Fibroblast of mammary gland (primary cell): ENCODE measurements at places on chromosomes 4 and X.
A peak's percentile ranks its signal among the peaks of the same experiment; 100 is the strongest.

GRCh38 chr4:38684951-38685844 is 21.2 kb downstream of the KLF3 start:
- DNase-seq = no peak

- no peak for DNase-seq
Measured at GRCh38 chr4:75036046-75036830, 103.3 kb downstream of the PARM1 start.

- DNase-seq = no peak
Measured at GRCh38 chr4:110493520-110493919, 17.6 kb downstream of the ENPEP start.

- DNase-seq = no peak
Measured at GRCh38 chr4:2688697-2689096, 67.4 kb downstream of the TNIP2 start.

DNA sequence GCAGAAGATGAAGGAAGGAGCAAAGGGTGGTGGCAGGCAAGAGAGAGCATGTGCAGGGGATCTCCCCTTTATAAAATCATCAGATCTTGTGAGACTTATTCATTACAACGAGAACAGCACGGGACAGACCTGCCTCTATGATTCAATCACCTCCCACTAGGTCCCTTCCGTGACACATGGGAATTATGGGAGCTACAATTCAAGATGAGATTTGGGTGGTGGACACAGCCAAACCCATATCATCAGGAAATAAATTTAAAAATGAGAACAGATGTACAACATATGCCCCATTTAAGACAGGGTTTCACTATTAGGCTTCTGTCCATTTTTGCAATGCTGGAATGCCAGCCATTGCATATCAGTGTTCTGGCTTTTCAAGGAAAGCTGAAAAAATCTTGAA is 346.7 kb upstream of the SLIT2 start:
- DNase-seq = peak; percentile 21

GRCh38 chr4:184190711-184191110 is 27.0 kb downstream of the ENPP6 start:
- DNase-seq = no peak

DNA sequence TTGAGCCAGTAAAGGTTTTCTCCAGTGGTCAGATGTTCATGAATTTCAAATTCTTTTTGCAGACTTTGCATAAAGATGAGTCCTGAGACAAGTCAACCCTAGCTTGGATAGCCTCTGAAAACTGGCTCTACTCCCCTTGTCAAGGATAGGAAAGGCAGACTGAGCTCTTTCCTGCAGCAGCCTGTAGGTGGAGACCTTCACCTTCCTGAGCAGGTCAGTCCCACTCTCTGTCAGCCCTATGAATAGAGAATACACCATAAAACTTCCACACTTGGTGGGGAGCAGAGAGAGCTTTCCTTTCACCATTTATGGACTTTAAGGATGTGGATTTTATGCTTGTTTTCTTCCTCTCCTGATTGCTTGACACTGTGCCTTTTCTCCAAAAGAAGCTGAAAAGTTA is 41.9 kb downstream of the PCDH19 start:
- DNase-seq = peak; percentile 6

GRCh38 chr4:186554914-186555827 is at the start of gene MTNR1A:
Gene MTNR1A, minus strand, starts transcription at chr4:186555567. Its CDS starts 202 bp downstream, at chr4:186555365.
- DNase-seq = no peak

DNA sequence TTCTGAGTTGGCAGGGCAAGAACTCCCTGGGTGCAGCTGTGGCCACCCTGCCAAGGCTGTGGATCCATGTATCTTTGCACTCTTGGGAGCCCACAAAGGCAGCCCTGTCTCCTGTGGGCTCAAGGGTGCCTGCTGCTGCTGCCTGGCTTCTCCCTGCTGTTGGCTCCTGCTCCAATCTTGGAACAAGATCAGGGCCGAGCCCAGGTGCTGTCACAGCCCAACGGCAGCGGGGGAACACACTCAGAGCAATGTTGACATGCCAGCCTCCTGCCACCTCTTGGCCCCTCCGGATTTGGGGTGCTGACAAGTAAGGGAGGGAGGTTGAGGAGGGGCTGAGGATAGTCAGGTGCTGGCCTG is 57.9 kb downstream of the COX18 start:
- DNase-seq = no peak

- DNase-seq = no peak
Measured at GRCh38 chr4:116627545-116627944, 457.8 kb downstream of the TRAM1L1 start.

- no peak for DNase-seq
Measured at GRCh38 chr4:8310306-8310705, 40.8 kb downstream of the HTRA3 start.

DNA sequence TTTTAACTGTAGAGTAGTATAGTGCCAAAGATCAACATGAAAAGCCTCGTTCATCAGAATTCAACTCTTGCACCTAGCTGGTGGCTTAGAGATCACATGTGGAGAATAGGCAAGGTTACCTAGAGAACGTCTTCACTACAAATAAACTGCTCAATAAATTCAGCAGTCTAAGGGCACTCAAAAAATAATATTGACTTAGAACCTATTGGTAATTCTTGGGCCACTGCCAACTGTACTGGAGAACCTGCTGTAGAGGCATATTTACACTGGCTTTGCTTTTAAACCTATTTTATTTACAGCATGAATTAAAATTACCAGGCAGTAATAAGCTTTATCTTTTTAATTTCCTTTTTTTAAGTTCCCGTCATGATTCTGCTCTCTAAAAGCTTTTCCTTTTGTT is 343.7 kb downstream of the PDHA2 start:
- no peak for DNase-seq

DNA sequence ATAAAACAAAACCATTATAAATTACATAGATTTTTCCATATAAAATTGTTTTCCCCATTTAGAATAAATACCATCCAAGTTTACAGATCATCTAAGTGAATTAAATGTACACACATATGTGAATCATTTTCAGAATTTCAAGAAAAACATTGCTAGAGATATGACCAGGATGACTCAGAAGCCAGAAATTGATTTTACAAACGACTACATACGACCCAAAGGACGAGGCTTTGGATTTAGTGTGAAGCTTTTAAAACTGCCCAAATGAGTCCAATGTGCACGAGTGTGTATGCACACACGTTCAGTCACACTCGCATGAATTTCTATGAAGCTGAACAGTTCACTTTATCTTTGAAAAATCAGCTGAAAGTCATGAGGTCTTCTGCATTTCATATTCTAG is 37.9 kb downstream of the MFAP3L start:
- DNase-seq = no peak

GRCh38 chr4:77148078-77148477 is 8.9 kb upstream of the CCNG2 start:
- peak; percentile 6 for DNase-seq

DNA sequence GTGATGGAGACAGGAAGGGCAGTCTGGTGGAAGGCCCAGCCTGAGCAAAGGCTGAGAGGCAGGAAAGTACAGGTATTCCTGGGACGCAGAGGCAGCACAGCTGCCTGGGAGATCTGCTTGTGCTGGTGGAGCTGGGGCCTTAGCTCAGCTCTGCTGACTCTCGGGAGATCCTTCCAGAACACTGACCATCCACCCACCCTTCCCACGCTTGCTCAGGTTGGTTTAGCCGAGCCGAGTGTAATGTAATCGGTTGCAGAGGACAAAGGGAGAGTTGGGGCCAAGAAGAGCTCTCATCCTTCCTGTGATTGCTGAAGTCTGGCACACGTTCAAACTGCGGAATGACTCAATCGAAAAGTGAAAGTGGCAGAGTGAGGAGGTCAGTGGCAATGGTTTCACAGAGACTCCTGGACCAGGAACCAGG is 43.1 kb upstream of the GPR78 start:
- DNase-seq = peak; percentile 96

DNA sequence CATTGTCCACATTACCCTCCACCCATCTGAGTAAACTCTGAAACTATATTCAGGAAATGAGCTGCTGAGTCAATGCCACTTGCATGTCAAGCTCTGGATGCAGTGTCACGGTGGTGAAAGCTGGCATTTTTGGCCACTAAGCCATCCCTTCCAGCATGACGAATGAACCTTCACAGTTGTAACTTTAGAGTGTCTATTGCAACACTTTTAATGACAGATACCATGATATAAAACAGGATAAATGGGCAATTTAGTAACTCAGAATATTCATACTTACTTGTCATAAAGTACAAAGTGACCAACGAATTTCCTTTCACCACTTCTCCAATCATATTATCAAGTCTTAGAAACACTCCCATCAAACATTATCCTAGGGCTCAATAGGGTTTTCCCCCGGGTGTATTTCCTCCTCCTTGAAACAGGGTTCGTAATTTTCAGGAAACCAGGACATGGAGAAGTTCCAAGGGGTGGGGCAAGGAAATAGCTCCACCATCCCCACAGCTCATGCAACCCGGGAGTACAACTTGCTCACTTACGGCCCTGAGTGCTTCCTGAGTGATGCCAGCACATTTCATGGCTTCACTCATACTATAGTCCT is 73.1 kb downstream of the MTHFD2L start:
- peak; percentile 71 for DNase-seq

DNA sequence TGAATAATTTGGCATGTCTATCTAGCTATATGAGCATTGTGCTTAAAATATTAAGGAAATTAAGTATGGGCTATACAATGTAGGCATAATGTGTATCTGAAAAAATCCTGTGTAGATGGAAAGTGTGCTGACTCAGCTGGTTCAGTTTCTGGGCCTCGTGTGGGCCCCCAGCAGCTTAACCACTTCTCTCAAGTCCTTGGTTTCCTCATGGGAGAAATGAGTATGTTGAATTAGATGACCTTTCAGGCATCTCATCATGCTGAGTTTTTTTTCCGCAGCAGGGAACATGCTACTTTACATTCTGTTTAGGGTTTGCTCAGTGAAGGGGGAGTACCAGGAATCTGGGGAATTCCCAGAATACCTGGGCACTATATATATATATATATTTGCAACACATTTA is 30.5 kb downstream of the RHOH start:
- DNase-seq = no peak

DNA sequence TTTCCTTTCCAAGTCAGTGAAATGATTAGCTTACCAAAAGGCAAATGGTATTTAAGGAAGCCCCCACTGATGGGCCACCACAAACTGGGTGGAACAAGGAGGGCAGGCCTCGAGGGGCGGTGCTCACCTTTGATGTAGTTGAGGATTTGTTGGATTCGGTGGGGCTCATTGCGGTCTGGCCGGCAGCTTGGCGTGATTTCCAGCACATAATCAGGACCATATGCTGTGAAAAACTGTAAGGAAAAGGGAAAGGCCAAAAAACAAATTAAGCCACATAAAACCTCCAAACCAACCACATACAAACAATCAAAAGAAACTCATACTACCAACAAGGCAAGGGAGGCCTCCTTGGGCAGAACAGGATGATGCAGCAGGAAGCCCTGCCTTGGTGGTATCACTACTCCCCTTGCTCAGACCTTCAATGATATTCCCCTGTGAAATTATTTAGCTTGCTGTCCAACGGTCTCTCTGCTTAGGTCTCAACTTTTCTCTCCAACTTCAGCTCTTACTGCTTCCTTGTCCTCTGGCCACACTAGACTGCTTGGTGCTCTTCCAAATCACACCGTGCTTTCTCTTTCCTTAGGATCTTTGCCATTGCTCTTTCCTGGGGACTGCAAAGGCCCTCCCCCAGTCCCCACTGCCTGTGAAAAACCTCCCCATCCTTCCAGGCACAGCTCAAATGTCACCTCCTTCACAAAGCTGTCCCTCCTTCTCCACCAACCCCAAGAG is 46.1 kb upstream of the CITED1 start:
- DNase-seq = peak; percentile 77

DNA sequence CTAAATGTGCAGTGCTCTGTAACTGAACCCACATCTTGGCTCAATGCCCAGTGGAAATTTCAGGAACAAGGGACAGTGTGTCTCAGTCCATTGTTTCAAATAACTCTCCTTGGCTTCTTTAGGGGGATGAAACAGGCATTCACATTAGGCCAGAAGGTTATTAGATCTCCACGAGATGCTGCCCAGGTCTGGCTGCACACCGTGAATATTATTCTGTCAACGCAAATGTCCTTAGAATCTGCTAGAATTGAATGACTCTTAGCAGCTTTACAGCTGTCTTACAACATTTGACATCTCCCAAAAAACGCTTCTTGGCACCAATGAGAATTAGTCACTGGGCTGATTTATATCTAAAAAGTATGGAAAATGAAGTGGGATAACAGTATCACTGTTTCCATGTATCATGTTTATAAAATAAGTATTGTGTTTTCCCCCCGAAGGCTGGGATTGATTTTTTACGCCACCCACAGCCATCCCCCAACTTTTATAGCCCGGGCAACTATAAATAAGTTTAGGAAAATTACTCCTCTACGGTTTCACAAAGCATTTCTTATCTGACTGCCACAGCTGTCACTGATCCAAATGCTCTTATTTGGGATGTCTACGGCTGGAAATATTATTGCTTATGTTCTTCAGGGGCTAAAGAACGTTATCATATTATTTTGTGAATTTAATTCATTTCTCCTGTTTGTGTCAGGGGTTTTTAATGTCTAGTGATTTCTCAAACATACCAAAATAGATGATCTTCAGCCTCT is 559.7 kb upstream of the FAT1 start:
- DNase-seq = no peak

DNA sequence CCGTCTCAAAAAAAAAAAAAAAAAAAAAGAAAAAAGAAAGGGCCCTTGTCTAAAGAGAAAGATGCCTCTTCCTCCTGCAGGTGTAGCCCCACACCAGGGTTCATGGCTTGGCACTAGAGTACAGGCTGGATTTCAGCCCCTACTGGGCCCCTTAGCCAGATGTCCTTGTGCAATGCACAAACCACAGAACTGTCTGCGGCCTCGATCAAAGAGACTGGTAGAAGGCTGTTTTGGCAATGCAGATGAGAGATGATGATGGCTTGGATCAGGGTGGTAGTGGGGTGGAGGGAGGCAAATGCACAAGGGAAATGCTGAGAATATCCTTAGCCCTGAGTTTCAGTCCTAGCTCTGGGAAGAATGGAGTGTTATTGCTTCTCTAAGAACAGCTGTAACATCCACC is 26.5 kb upstream of the TSR2 start:
- peak; percentile 29 for DNase-seq

GRCh38 chrX:154368630-154369448 is 5.6 kb downstream of the FLNA start:
- DNase-seq = peak; percentile 95

DNA sequence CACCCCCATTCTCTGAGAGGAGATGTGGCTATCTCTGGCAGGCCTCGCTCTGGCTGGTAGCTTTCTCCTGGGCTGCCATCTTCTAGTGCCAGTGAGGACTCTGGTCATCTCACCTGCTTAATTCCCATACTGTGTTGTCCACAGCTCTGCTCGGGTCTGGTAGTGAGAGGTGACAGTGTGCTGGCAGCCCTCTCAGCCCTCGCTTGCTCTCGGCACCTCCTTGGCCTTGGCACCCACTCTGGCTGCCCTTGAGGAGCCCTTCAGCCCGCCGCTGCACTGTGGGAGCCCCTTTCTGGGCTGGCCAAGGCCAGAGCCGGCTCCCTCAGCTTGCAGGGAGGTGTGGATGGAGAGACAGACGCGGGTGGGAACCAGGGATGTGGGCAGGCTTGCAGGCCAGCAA is 52.7 kb downstream of the CPLX1 start:
- no peak for DNase-seq

GRCh38 chr4:56289934-56290333 is 97.4 kb downstream of the AASDH start:
- no peak for DNase-seq
